Cardiac fibroblast (primary cell): ENCODE measurements at places on chromosomes 1 and 21.

DNA sequence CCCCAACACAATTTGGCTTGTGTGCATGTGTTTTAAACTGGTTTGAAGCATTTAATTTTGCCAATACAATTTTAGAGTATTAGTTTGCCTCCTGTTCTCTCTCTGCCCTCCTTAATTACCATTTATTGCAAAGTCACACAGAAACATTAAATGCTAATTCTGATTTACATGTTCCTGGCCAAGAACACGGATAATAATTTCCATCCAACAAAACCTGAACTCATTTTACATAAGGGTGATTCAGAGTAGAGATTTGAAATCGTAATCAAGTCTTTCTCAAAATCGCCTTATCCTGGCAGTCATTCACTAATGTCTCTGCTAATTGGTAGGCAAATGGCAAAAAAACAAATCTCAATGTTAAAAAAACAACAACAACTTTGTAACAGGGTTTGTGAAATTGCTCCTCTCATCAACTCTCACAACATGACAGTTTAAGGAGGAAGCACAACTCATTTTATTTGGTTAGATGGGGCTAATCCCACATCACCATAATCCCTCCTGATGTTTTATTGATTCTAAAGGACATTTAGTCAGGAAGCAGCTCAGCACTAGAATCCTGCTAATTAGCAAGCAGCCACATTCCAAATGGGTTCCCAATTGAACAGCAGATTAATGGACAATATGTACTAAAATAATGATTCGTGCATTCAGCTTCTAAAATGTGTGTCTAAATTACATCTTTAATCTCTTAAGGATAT, 55.9 kb downstream of the C1orf87 start:
- DNase-seq: no peak

DNA sequence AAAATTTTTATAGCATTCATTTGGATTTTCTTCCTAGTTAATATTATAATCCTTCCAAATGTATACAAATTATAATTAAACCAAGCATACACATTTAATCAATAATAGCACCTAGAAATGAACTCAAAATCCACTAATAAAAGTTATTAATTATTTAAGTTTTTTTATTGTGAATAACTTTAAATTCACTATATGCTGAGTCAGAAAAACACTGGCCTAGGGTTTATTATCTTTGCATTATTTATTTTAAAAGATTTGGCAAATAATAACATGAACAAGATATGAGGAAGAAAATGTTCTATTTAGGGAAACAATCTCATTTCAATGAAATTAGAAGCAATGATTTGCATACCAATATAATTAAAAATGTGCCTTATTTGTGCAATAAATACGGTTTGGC, 951.5 kb downstream of the KCNT2 start:
- DNase-seq: no peak

GRCh38 chr1:96362623-96363022, 359.0 kb upstream of the PTBP2 start:
- peak; percentile 93 for DNase-seq

DNA sequence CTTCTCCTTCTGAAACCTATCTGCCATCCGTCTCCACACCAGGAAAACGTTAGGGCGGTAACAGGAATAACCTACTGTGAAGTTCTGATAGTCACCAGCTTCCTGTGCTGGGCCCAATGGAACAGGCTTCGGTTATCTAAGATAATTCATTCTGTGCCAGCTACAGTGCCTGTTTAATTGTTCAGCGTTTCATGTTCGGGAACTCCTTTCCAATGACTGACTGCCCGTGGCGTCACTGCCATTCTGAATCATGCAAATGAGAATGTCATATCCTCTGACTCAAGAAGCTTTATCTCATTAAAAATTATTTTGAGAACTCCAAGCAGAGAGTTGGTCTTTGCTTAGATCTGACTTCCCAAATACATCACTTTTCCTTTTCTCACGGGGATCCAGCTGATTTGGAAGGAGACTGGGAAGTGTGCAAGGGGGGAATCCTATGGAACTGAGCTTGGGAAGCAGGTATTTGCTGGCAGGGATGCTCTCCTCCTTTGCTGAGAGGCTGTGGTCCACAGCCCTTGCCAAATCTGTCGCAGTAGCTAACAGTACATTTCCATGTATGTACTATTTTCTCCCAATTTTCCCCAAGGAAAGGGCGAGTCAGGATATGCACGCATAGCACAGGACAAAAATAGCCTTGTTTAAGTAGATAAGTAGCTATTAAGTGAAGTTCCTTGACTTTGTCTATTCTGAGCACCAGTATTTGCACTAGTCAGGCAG, 358.7 kb downstream of the LTN1 start:
- DNase-seq: peak; percentile 92

DNA sequence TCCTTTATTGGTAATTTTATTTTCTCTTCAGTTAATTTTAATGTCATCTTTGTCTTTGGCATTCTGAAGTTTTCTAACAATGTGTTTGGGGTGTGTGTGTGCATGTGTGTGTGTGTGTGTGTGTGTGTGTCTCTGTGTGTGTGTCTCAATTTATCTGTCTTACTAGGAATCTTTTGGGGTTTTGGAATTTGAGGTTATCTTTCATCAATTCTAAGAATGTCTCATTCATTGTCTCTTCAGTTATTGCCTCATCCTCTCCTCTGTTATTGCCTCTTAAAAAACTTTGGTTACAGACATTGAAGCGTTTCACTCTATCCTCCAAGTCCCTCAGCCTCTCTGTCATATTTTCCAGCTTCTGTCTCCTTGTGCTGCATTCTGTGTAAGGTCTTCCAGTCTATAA, 18.1 kb upstream of the SAMD13 start:
- DNase-seq: peak; percentile 19

- no peak for DNase-seq
Measured at GRCh38 chr1:150109586-150109985, 40.1 kb upstream of the PLEKHO1 start.

- DNase-seq: no peak
Measured at GRCh38 chr1:242228991-242229390, 230.1 kb upstream of the MAP1LC3C start.

GRCh38 chr1:222187566-222188332, 360.2 kb downstream of the HHIPL2 start:
- no peak for DNase-seq

DNA sequence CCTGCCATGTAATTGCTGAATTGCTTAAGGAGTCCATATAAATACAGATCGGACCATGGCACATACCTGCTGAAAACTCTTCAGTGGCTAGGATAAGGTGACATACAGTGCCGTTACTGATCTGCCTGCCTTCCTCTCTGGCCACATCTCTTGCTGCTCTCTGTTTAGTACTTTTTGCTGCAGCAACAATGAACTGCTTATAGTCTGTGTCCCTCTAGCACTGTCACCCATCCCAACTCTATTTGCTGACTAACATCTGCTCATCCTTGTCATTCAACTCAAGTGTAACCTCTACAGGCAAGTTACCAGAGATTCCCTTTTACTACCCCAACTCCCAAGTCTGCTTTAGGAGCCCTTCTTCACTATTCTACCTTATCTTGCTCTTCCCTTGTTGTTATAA, 65.6 kb downstream of the GTF2B start:
- DNase-seq: no peak

GRCh38 chr1:107871259-107871658, 93.7 kb downstream of the VAV3 start:
- no peak for DNase-seq

GRCh38 chr1:194367121-194367520, 1180.7 kb upstream of the B3GALT2 start:
- DNase-seq: no peak

GRCh38 chr1:185610954-185611353, 123.2 kb upstream of the HMCN1 start:
- DNase-seq: no peak

DNA sequence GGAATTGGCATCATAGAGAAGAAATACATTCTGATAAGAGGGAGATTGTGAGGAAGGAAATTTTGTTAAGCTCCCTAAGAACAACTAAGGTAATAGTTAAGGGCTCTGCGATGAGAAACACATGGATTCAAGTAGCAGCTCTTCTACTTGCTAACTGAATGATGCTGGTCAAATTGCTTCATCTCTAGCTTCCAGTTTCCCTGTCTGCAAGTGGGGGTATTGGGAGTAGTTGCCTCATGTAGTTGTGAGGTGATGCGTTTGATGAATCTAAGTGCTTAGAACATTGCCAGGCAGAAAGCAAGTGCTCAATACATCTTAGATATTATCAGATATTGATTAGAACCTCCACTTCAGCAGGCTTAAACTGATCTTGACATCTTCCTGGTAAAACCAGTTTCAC, 84.8 kb downstream of the CD58 start:
- peak; percentile 33 for DNase-seq

DNA sequence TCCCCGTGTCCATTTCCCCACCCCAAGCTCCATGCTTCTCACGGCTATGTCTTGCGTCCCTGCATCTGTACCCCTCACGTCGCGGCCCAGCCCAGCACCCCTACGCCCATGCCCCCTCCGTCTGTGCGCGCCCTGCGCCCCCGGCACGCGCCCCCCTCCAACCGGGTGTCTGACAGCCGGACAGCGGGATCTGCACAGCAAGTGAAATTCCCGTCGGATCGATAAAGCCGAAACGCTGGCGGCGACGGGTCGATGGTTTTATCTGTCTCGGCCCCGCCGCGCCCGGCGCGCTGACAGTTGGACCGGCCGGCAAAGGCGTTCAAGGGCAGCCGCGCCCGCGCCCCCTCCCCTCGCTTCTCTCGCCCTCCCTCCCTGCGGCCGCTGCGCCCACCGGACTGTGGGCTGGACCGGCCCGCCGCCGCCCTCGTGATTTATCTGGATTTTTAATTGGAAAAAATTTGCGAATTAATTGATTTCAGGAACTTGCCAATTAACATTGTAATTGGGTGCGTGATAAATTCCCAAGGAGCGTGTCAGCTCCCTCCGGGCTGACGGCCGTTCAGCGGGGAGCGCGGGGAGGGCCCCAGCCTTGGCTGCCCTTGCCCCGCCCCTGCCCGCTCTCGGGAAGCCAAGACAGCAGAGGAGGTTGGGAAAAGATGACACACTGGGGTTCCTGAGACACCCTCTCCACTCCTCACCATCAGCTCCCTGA, 57.1 kb downstream of the TMEM53 start:
- DNase-seq: peak; percentile 18

DNA sequence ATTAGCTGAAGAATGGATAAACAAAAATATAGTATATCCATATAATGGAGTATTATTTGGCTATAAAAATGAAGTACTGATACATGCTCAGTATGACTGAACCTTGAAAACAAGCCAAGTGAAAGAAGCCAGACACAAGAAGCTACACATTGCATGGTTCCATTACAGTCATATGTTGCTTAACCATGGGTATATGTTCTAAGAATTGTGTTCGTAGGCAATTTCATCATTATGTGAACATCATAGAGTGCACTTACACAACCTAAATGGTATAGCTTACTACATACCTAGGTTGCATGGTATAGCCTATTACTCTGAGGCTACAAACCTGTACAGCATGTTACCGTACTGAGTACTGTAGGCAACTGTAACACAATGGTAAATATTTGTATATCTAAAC, 28.6 kb upstream of the FCAMR start:
- no peak for DNase-seq

DNA sequence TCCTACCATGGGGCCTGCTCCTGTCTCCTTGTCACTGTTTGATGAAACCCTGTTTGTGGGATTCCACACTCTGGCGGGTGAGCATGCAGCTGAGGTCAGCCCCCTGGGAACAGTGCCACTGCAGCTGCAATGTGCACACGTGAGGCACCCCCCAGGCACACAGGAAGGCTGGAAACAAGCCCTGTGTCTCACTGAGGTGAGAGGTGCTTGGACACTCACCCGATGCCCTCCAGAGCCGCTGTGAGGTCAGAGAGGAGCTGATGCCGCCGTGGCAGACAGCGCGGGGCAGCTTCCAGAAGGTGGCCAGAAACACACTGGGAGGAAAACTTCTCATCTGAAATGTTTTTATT, 49.7 kb downstream of the SLX9 start:
- no peak for DNase-seq

GRCh38 chr1:68470388-68470970, 20.7 kb upstream of the RPE65 start:
- peak; percentile 52 for DNase-seq

DNA sequence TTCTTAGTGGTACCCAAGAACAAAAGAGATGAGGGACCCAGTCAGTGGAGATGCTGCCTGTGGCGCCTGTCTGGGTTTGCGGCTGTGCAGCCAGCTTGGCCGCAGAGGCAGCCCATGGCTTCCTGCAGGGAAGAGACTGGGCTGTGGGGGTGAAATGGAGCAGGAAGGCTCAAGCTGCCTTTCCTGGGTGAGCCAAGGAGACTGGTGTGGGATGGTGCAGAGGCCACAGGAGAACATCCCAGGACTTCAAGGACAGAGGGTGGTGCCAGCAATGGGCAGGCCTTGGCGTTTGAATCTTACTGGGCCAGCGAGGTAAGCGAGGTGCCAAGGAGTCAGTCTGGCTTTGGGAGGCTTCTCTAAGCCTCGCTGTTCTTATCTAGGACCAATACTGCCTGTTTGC, 26.4 kb downstream of the KCNA10 start:
- DNase-seq: no peak

DNA sequence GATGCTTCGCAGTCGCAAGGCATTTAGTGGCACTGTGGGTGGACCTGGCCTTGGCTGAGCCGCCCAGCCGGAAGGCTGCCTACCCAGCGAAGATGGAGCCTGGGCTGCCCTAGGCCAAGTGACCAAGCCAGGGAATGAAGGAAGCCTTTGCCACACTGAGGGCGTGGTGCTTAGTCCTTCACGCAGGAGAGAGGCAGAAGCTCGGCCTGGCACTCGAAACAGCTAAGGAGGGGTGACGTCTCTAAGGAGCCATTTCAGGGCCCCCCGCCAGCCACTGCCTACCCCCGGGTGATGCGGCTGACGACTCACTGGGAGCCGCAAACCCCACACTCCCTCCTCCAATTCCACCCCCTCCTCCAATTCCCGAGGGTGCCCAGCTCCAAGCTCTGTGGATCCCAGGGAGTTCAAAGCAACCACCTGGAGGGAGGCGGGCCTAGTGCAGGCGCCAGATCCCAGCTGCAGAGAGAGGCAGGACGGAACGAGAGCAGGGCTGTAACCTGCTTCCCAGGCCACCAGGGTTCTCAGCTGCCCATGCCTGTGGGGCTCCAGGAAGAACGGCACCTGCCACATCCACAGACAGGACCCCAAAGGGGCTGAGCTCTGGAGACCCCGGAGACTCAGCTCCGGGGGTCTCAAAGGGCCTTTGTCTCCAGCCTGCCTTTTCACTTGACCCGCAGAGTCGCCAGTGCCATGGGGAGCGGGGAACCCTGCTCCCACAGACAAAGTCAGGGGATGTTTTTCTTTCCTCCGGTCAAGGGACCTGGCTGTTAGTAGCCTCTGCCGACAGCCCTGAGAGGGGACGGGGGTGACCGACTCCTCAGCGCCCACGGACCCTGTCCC, 75.8 kb downstream of the ARHGEF16 start:
- no peak for DNase-seq

DNA sequence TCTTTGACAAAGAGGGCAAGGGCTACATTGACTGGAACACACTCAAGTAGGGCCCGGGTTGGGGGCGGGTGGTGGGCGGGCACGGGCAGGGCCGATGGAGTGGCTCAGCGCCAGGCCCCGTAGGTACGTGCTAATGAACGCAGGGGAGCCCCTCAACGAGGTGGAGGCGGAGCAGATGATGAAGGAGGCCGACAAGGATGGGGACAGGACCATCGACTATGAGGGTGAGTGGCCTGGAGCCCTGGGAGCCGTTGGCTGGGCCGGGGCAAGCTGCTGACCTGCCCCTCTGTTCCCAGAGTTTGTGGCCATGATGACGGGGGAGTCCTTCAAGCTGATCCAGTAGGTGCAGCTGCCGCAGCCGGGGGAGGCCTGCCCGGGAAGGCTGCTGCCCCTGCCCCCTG, 1.8 kb downstream of the CALML6 start:
- DNase-seq: no peak

- DNase-seq: peak; percentile 41
Measured at GRCh38 chr1:204623365-204623893, 62.1 kb downstream of the LRRN2 start.

GRCh38 chr1:112267929-112268328, 128.1 kb upstream of the CTTNBP2NL start:
- peak; percentile 7 for DNase-seq

GRCh38 chr1:85295006-85295431, 18.6 kb upstream of the BCL10 start:
- no peak for DNase-seq
